ENCODE measurements at places on chromosomes 13 and 19. TPM values are rescaled to one million over a fixed set of nuclear protein-coding genes. Genes with fewer than 3 reads are reported as not detected.

DNA sequence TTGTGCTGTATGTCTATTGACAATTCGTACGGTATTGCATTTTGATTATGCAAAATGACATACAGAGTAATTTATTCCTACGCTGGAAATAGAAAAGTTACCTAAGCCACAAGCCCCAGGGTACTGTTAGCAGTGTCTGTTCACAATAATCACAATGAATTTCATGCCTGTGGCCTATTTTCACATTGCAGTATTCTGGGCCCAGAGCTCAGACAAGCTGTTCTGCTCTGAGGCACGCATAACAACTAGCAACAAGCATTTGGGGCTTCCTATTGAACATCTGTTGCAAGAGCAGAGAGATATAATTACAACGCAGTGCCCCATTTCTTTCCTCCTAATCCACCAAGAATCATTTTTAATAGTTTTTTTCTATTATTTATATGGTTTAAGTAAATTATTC, 158.9 kb upstream of the SGCG start:
- DNase-seq: no peak

- DNase-seq: no peak
Measured at GRCh38 chr13:62710787-62711186, 1295.1 kb upstream of the PCDH20 start.

GRCh38 chr19:2291185-2291751, 9.3 kb upstream of the PEAK3 start:
- no peak for DNase-seq

- no peak for DNase-seq
Measured at GRCh38 chr13:84730376-84730775, 848.1 kb upstream of the SLITRK1 start.

DNA sequence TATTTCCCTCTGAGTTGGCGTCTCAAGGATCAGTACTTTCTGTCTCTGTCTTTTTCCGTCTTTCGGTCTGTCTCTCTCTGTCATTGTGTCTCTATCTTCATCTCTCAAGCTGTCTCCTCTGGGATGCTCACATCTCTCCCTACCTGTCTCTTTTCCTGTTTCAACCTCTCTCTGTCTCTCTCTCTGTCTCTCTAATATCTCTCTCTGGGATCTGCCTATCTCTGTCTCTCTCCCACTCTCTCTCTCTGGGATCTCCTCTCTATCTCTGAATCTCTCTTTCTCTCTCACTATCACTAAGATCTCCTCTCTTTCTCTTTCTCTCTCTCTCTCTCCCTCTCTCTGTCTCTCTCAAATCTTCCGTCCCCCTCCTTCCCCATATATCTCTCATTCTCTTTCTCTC, 4.0 kb downstream of the ATP1A3 start:
- DNase-seq: no peak

The FGF9 gene
- not detected for total RNA-seq

The PSG11 gene
- not detected for total RNA-seq

DNA sequence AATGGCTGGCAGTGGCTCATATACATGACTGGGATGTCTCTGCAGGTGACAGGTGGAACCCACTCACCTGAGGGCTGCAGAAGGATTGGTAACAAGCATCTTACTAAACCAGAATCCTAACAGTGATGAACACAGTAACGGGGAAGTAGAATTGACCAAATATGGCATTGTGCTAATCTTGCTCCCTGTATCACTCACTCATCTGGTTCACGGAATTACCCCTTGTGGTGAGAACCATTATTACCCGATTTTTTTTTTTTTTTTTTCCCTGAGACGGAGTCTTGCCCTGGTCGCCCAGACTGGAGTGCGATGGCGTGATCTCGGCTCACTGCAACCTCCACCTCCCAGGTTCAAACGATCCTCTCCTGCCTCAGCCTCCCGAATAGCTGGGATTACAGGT, 69.5 kb downstream of the PTPRS start:
- DNase-seq: no peak

DNA sequence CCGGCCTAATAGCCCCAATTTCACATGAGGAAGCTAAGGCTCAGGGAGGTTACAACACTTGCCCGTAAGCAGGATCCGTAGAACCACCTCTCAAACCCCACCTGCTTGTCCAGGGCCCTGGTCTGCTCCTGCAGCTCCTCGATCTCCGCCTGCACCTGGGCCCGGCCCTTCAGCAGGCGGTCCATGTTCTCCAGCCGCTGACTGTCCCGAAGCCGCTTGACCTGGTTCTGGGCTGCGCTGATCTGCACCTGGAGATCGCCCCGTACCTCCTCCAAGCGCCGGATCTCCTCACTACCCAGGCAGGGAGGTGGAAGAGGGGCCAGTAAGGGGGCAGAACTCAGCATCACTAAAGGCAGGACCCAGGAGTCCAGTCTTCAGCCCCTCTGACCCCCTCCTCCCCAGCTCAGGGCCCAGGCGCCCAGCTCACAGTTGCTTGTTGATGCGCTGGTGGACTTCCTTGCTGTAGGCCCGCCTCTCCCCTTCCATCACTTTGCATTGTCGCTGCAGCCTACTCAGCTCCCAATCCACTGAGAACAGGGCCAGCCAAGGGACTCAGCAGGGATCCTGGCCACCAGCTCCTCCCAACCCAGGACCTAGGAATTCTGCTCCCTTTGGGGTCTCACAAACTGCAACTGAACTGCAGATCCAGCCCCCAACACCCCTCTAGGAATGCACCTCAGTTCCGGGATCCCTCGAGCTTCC, 6.9 kb upstream of the EMP3 start:
- no peak for DNase-seq

The EID2 gene
- total RNA-seq: 6.6 TPM

DNA sequence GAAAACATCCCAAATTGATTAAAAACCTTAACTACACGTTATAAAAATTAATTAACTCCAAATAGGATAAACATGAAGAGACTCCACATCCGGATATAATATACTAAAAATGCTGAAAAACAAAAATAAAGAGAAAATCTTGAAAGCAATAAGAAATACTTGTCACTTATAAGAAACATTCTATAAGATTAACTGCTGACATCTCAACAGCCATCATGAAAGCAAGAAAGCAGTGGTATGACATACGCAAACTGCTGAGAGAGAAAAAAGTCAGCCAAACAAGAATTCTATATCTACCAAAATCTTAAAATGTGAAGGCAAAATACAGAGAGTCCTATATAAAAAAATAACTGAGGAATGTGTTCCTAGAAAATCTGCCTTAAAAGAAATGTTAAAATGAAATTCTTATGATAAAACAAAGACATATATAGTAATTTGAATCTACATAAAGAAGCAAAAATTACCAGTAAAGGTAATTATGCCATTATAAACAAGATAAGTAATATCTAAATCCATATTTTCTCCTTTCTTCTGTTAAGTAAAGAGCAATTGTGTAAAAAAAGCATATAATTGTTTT, 1851.1 kb downstream of the PCDH9 start:
- no peak for DNase-seq

The DPY19L3 gene
- total RNA-seq: 12.8 TPM

The C19orf85 gene
- total RNA-seq: not detected

DNA sequence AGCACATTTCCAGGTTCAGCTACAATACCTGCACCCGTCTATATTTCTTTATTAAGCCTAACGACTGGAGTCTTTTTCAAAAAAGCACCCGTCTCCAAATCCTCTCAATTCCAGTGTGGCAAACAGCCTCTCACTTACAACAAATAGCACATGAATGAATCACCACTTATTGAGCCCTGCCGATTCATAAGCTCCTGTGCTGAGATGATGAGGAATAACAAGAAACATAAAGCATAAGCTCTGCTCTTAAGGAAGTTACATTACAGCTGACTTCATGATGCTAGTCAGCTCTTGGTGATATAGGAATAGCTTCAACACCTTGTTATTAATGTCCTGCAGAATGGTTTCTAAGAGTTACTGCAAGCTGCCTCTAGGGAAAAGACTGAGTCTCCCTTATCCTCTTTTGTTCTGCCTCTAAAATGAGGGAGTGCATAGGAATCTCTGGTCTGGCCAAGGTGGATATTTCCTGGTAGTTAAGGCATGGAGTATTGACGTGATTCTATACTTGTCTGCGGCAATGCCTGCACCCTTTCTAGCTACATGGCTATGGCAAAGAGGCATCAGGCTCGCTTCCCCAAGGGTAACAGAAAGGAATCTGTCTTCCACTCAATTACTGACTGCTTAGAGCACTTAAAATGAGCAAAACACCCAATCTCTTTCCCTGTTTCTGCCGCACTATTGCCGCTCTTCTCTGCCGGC, 195.7 kb downstream of the KLF12 start:
- no peak for DNase-seq

The SMIM44 gene
- not detected for total RNA-seq

The OR7C1 gene
- not detected for total RNA-seq

DNA sequence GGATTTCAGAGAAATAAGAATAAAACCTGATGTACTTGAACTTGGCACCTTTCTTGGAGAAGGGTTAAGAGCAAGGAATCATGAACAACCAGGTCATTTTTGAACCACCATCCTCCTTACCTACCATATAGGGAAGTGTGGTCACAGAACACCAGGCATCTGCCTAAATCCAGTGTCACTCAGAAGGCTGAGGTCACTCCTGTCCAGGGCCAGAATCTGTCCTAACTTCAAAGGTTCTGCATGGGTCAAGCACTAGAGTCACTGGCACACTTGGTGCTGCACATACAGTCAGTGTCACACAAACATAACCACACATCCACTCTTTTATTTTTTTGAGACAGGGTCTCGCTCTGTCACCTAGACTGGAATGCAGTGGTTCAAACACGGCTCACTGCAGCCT, 1.6 kb downstream of the ZNF565 start:
- DNase-seq: no peak

GRCh38 chr19:55389386-55390317, 3.9 kb downstream of the RPL28 start:
- DNase-seq: no peak

DNA sequence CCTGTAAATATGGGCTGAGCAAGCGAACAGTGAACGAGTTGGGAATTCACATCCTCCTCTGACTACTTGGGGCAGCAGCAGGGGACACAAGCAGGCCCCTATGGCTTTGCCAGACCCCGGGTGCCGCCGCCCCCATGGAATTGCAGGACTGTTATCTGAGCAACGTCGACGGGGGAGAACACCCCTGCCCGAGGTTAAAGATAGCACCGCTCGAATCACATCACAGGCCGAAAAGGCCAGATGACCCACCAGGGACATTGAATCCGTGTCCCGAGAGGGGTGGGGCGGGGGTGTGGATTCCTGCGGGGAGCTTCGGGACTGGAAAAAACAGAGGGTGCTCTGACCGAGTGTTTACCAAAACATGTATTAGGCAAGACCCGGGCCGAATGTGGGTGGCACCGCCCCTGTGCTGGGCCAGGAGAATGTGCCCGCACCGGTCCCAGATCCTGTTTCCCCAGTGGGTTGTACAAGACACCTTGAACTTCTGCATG, 9.1 kb downstream of the FEM1A start:
- no peak for DNase-seq

DNA sequence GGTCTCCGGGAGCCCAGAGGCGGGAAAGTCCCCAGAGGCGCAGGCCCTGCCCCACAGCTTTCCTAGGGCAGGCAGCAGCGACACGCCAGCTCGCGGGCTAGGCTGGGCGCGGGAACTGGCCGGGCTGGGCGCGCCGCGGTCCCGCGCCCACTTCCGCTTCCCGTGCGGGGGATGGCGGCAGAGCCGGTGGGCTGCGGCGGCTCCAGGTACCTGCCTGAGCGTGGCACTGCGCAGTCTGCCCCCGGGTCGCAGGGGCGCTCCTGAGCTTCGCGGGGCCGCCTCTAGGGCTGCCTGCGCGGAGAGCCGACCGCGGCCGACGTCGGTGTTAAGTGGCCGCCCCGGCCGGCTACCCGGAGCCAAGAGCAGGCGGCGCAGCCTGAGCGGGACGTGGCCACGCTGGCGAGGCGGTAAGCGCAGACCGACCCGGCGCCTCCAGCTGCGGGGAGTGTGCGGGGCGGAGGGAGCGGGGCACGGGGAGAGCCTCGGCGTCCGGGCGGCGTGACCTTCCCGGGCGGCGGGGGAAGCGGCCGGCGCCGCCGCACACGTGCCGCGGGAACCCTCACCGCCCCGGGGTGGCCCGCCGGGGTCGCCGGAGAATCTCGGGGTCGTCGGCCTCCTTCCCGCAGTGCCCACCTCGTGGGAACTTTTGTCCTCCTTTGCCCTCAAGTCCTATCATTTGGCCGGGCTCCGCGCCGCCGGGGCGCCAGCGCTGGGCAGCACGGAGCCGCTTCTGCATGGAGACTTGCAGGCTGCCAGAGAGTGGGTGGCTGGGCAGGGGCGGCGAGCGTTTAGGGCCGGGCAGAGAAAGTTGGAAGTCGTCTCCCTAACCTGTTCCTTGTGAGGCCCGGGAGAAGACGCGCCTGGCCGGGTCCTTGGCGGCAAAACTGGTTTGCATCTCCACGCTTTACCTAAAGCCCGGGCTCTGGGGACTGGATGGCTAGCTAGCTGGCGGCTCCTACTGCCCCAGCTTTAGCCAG, 31.4 kb upstream of the MPHOSPH8 start:
- DNase-seq: no peak

The EPSTI1 gene
- 2.1 TPM for total RNA-seq

GRCh38 chr13:73741111-73741510, 393.1 kb downstream of the KLF12 start:
- no peak for DNase-seq

- no peak for DNase-seq
Measured at GRCh38 chr13:28306325-28306724, 168.0 kb downstream of the PAN3 start.

GRCh38 chr13:44219577-44220548, 153.8 kb upstream of the SERP2 start:
- DNase-seq: no peak

DNA sequence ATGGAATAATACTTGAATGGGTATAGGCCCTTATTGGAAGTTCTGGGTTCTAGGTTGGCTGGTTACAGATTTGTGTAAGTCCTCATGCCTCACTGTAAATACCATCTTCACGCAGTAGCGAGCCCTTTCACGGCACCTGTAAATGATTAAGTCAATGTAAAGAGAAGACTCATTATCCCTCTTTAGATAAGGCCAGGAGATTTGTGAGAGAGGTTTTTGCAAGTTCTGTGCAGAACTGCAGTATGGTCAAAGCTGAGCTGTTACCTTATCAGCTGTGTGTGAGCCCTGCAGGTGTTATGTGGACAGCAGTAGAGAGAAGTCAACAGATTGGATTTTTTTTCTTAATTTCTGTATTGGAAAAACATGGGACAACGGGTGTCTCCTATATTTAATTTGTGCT, 141.6 kb downstream of the SHISA2 start:
- DNase-seq: no peak

- no peak for DNase-seq
Measured at GRCh38 chr13:22517544-22517943, 663.2 kb upstream of the SGCG start.

GRCh38 chr19:646779-647565, 7.3 kb downstream of the FGF22 start:
- no peak for DNase-seq

DNA sequence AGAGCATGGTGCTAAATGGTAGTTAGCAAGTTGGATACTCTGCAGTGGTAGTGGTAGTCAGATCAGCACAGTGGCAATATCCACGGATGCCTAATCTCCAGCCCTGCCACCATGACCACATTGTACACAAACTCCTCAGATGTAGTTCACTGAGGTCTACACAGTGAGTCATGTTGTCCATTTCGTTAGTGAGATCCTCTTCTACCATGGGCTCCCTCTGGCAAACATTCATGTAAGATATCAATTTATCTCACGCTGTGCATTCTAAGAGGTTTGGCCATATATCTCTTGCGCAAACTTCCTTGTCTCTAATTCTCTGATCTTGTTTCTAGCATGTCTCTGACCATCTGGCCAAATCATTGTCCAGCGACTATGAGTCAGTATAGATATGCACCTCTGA, 58.2 kb downstream of the POLR1D start:
- no peak for DNase-seq

GRCh38 chr19:5086230-5086629, 117.3 kb downstream of the KDM4B start:
- no peak for DNase-seq
